NCI-H524 treated with DMSO at 0.1 percent for 48 hours (cell line): ENCODE measurements at places on chromosomes 7 and 10.

- DNase-seq: no peak
Measured at GRCh38 chr10:86291616-86292340, 74.8 kb downstream of the GRID1 start.

- no peak for DNase-seq
Measured at GRCh38 chr7:138934861-138935260, 46.3 kb downstream of the KIAA1549 start.

GRCh38 chr7:99665312-99666012 lies 14.3 kb downstream of the CYP3A5 start:
- DNase-seq: no peak

DNA sequence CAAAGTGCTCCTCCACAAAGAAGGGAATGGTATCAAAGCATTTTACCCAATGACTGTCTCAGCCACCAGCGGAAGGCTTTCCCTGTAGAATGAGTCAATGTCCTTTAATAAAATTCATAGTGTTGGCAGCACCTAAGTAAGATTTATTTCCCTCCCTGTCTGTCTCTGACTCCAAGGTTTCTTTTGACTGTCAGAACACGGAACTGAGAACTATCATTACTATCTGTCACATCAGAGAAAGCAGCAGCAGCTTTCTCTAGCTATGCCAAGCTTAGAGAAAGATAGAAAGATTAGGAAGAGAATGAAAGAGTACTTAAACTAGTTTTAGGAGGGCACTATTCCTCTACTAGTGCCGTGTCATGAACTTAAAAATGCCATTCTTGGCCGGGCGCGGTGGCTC lies 400.1 kb downstream of the SORCS1 start:
- no peak for DNase-seq

GRCh38 chr10:98361131-98362025 lies 53.6 kb downstream of the PYROXD2 start:
- DNase-seq: no peak

- no peak for DNase-seq
Measured at GRCh38 chr7:2307690-2308107, 6.5 kb downstream of the SNX8 start.

GRCh38 chr10:76251841-76252671 lies 820.6 kb downstream of the LRMDA start:
- DNase-seq: no peak

DNA sequence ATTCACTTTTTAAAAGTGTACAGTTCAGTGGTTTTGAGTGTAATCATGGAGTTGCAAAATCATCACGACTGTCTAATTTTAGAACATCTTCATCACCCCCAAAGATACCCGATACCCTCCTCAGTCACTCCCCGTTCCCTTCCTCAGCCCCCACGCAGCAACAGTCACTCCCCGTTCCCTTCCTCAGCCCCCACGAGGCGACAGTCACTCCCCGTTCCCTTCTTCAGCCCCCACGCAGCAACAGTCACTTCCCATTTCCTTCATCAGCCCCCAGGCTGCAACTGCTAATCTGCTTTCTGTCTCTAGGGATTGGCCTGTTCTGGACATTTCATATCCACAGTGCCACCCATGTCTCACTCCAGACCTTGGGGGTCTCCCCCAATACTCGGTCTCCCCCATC lies 161.6 kb upstream of the PPP2R2D start:
- no peak for DNase-seq

GRCh38 chr10:17216217-17216900 lies 11.7 kb upstream of the VIM start:
- no peak for DNase-seq

- DNase-seq: no peak
Measured at GRCh38 chr7:32131091-32131490, 60.9 kb upstream of the PDE1C start.

DNA sequence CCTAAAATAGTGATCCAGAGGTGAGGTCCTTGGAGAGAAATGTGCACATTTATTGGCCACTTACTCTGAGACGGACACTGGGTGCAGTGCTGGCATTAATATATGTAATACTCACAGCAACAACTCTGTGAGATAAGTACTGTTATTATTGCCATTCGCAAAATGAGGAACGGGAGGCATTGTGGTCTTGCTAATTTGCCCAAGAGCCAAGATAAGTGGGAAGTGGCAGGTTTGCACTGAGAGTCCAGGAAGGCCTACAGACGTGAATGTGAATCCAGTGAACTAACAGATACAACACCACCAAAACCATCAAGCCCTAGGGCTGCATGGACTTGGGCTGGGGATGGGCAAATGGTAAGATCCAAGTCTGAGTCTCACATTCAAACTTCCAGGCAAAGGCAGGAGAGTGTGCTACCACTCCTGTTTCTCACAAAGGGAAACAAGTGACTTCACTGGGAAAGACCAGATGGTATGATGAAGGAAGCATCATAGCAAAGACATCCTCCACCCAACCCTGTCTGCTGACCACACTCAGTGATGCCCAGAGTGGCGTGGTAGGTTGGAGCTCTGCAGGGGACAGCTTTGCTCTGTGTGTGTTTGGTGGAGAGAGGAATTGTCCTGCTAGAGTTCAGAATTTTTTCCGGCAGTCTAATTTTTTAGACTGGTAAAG lies 19.2 kb downstream of the TMEM273 start:
- no peak for DNase-seq

- DNase-seq: no peak
Measured at GRCh38 chr10:60903096-60903495, 40.9 kb downstream of the RHOBTB1 start.

GRCh38 chr7:123282181-123282580 lies 82.4 kb upstream of the SLC13A1 start:
- no peak for DNase-seq

- DNase-seq: no peak
Measured at GRCh38 chr7:41931263-41931646, 228.4 kb upstream of the INHBA start.

DNA sequence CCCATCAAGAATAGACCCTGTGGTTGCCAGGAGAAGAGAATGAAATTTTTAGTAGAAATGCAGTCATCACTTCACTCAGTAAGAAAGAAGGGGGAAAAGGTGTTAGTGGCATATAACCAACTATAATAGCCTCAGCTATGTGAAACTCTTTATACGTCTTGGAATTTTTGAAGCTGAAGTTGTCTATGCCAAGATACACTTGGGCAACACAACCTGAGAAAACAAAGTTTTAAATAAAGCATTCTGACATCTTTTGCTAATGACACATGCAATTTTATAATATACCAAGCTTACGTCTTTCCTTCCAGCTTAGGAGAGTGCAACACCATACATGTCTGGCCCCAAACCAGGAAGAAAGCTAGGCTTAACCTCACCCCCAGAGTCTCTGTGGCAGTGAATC lies 40.8 kb upstream of the ZNF438 start:
- no peak for DNase-seq

DNA sequence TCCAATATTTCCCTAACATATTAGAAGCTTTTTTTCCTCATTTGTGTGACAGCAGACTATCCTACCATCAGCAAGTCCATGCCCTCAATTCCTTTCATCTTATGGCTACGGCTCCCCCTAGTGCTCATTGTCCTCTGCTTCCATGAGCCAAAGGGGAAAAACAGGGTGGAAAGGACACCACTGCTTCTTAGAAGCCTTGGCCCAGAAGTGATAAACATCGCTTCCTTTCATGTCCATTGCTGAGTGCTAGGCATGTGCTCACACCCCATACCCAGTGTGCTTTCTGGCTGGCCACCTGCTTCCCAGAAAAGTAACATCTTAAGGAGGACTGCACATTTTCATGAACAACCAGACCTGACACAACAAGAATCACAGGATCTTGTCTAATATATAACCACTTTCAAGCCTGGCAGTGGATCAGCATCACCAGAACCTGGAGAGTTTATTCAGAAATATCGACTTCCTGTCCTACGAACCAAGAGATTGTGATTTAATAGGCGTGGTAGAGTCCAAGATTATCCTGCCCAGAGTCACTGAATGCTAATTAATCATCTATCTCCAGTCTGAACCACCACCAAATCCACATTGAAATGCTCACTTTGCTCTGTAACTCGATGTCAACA lies 650.5 kb upstream of the SORCS1 start:
- no peak for DNase-seq

DNA sequence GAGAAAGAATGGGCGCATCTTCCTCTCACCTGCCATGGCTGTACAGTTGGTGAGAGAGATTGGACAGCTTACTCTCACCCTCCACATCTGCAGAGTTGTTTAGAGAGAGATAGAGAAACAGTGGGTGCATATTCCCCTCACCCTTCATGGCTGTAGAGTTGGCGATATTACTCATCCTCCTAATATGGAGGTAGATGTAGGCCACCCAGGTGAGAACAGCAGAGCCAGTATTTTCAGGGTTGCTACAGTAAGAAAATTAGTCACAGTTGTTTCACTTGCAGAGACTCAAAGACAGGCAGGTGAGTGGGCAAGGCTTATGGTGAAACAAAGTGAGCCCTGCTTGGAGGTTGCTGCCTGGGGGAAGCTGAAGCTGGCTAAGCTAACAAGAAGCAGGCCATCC lies 65.0 kb upstream of the PFKP start:
- no peak for DNase-seq

GRCh38 chr7:96718107-96719003 lies 8.7 kb upstream of the SEM1 start:
- no peak for DNase-seq

GRCh38 chr7:147053746-147054145 lies 937.1 kb downstream of the CNTNAP2 start:
- DNase-seq: no peak

- no peak for DNase-seq
Measured at GRCh38 chr10:87504307-87504639, 420 bp upstream of the MINPP1 start.

- no peak for DNase-seq
Measured at GRCh38 chr10:62075912-62076311, 174.4 kb downstream of the ARID5B start.

DNA sequence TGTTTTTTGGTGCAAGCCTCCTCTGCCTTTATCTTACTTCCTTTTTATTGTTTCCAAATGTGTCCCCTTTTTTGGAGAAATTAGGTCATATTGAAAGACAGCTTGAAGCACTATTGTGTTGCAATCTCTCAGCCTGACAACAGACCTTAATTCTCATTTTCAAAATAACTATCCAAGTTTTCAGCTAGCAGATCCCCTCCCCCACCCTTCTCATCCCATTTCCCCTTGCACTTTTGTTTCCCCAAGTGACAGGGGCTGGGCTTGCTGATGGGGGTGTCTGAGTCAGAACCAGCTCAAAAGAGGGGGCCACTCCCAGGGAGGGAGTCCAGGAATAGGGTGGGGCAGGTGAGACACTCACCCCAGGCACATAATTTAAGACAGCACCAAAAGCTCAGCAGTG lies 75.3 kb downstream of the MKI67 start:
- no peak for DNase-seq

DNA sequence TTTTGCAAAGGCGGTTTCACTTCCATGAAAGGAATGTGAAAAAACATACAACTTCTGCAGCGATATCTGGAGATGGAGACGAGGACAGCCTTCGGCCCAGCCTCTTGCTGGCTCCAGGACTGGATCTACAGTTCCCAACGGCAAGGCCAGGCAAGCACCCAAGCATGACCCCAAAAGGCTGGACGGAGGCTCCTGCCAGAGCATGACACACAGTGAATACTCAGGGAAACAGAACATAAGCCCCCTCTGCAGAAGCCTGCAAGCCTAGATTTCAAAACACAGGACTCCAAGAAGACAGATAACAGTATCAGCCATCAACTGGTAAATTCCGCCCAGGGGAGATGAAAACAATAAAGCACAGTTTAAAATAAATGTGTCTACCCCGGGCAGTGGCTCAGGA lies 3.3 kb upstream of the LRRC27 start:
- no peak for DNase-seq

DNA sequence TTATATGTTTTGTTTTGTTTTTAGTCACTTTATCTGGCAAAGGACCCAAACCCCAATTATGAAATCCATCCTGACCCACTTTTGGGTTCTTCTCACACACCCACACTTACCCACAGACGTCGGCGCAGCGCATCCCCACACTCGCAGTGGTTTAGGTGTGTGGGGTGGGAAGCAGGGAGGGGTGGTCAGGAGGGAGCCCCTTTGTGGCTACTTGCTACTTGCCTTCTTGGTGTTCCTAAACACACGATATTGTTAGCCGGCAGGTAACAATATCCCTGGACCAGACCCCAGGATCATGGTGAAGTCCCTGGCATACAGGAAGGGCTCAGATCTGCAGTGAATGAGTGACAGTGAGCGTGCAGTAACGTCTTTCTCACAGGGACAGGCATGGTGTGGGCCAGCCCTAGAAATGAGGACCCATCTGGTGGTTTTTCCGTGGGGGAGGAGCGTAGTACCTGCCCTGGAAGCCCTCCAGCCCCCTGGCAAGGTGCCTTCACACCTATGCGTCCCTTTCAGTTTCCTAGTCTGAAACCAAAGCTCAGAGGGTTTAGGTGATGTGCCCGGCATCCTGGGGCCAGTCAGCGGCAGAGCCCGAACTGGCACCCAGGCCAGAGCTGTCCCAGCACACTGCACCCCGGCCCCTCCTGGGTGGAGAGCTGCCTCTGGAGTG lies 4.4 kb downstream of the SPOCK2 start:
- no peak for DNase-seq

GRCh38 chr10:124649214-124649613 lies 95.0 kb downstream of the FAM53B start:
- no peak for DNase-seq

- DNase-seq: no peak
Measured at GRCh38 chr7:70805360-70805759, 326.6 kb upstream of the GALNT17 start.

- DNase-seq: no peak
Measured at GRCh38 chr7:101936611-101937231, 119.3 kb downstream of the CUX1 start.
